Activated CD4-positive, alpha-beta T cell treated with anti-CD3 and anti-CD28 coated beads, Interleukin-2, amount 50 U/mL, for 4 hours (primary cell): ENCODE measurements at places on chromosomes 2 and 18.
A peak's percentile ranks its signal among the peaks of the same experiment; 100 is the strongest.

GRCh38 chr2:160409480-160409879 lies 84.1 kb downstream of the RBMS1 start:
- no peak for DNase-seq

- no peak for DNase-seq
Measured at GRCh38 chr2:170707821-170708795, 7.0 kb upstream of the SP5 start.

DNA sequence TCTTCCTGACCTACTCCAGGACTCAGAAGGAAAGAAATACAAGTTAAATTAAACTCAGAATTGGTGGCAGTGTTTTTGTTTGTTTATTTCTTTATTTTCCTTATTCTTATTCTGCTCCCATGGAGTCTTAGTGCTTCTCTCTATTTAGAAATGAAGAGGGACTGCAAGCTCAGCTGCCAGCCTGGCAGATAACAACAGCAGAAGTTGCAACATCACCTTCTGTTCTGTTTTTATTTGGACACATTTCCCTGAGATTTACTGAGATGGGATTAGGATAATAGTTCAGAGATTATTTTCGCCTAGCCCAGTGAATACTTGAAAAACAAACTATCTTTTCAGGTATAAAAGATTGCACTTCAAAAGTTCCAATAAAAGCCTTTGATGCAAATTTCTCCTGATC lies 70.4 kb upstream of the DTNA start:
- no peak for DNase-seq

- DNase-seq: no peak
Measured at GRCh38 chr18:74213429-74213828, 65.1 kb downstream of the TIMM21 start.

DNA sequence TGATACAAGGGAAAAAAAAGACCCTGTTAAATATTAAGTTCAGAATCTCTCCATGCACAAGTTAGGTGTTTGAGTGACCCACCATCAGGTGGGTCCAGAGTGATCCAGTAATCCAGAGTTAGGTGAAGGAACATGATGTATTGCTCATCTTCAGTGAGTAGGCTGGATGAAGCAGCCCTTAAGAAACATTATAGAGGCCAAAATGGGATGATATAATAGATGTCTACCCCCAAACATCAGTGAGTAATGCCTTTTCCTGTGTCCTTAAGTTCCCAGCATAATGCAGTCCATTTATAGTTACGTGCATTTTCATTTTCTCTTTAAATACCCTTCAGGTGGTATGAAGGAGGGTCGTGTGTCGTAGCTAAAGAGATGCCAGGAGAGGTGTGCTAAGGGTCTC lies 89.6 kb downstream of the MAP4K4 start:
- DNase-seq: no peak

GRCh38 chr2:218155953-218156479 lies 10.7 kb downstream of the CXCR1 start:
- no peak for DNase-seq

- DNase-seq: no peak
Measured at GRCh38 chr2:80028584-80028983, 276.0 kb downstream of the LRRTM1 start.

DNA sequence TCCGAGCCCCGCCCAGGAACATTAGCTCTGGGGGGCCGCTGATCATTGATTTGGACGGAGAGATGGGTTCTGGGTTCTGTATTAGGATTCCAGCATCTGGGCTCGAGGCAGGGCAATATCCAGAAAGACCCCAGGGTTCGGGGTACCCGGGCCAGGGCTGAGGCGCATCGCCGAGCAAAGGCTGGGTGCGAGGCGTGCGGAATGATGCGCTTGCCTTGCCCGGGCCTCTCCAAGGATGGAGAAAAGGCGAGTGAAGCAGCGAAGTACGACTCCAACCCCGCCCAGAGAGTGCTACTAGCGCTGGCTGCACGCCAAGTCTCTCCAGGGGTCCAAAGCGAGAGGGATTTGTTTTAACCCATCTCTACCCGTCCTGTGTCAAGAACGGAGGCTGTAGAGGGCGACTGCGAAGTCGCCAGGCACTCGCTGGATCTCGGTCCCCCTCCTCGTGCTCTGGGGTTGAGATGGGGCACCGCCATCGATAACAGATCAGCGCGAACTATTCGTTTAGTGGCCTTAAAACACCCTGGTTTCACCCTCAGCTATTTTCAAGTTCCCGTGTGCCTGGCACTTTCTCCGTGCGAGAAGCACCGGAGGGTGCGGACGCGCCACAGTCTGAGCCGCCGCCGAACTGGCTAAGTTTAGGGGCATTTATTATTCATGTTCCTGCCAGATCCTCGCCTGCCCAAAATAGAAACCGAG lies 1.9 kb downstream of the ADCYAP1 start:
- no peak for DNase-seq

DNA sequence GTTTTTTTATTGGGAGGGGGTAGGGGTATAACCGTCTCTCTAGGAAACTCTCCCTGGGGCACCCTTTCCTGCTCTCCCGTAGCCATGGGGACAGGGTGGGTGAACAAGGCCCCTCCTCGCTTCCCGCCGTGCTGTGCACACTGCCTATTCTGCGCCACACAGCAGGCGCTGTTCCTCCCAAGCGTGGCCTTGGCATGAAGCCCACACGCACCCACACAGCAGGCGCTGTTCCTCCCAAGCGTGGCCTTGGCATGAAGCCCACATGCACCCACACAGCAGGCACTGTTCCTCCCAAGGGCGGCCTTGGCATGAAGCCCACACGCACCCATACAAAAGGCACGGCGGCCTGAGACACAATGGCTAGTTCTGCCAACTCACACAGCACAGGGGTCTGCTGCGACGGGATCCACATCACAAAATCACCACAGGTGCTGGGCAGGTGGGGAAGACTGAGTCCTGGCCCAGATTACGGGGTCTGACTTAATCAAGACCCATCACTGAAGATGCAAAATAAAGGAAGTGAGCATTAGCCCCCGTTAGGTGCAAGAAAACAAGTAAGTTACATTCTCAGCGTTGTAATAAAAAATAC lies 46.6 kb upstream of the TPO start:
- peak; percentile 13 for DNase-seq

GRCh38 chr18:59075923-59076322 lies 63.8 kb upstream of the SEC11C start:
- DNase-seq: no peak

DNA sequence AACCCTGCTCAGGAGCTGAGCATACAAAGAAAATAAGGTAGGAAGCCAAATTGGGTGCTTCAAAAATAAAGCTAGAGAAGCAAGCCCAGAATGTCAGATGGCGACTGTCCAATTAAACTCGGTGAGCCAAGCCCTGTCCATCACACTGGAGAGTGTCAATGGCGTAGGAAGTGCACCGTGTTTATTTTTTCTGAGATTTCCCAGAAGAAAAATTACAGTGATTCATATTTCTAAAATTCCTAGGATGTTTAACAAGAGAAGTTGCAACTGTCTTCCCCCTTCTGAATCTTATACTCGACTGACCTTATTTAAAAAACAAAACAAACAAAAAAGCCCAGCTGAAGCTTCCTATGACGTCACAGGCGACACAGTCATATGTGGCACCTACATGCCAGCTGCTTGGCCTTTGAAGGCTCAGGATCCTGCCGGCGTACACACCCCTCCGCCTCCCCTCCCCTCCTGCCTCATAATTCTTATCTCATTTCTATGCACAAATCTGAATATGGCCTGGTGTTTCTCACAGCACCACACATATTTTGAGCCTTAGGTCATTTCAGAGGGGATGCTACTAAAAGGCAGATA lies 60.8 kb downstream of the MBP start:
- peak; percentile 63 for DNase-seq
